Spleen (tissue), 13 donors: ENCODE measurements at places on chromosomes 6 and 20. TPM values are rescaled to one million over a fixed set of nuclear protein-coding genes. Genes with fewer than 3 reads are reported as not detected.

The HLA-G gene
- total RNA-seq, result not detected

The PLEKHG1 gene
- 361 TPM for total RNA-seq

The TTLL9 gene
- total RNA-seq, result 0.74 TPM

The TMEM14C gene
- 92.6 TPM for total RNA-seq

The BPIFB4 gene
- not detected for total RNA-seq

The UNC93A gene
- not detected for total RNA-seq

The MRAP2 gene
- total RNA-seq, result 14.3 TPM

The SRMS gene
- 1.5 TPM for total RNA-seq

The SNX3 gene
- 213 TPM for total RNA-seq

The FKBP1A gene
- 167 TPM for total RNA-seq

The VWA7 gene
- total RNA-seq, result 0.69 TPM

The HTR1E gene
- not detected for total RNA-seq

The PACSIN1 gene
- total RNA-seq, result 1.2 TPM

The DUSP15 gene
- 2.8 TPM for total RNA-seq

The WFDC10B gene
- not detected for total RNA-seq

The ARHGAP40 gene
- total RNA-seq, result not detected

The RAB44 gene
- 0.54 TPM for total RNA-seq

The C20orf202 gene
- total RNA-seq, result 0.37 TPM

The RIMS1 gene
- total RNA-seq, result not detected
